Right renal cortex interstitium (tissue), 3 donors: ENCODE measurements at places on chromosomes 2 and 18. TPM values are rescaled to one million over a fixed set of nuclear protein-coding genes. Genes with fewer than 3 reads are reported as not detected.

The SFXN5 gene
- polyA plus RNA-seq = 23.9 TPM

The GCKR gene
- polyA plus RNA-seq = not detected

The MCM6 gene
- 76.7 TPM for polyA plus RNA-seq

The UGT1A10 gene
- not detected for polyA plus RNA-seq

- no peak for DNase-seq
These were observed 11.8 kb downstream of the LAMA3 start for GRCh38 chr18:23701017-23701416.

DNA sequence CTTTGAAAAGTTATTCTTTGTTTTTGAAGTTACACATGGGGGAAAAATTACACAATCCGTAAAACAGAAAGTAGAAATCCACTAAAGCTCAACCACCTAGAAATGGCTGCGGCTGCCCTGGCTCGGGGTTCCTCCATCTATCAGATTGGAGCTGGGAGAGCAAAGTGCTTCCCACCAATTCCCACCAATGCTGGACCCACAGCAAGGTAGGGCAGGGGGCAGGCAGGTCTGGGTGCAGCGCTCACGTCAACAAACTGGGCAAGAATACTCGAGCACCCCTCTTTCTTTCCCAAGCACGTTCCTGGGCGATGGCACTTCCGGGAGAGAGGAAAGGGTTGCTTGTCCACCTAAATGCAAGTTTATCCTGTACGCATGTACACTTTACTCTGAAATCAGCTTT lies 217.6 kb downstream of the NDUFA10 start:
- DNase-seq = no peak

DNA sequence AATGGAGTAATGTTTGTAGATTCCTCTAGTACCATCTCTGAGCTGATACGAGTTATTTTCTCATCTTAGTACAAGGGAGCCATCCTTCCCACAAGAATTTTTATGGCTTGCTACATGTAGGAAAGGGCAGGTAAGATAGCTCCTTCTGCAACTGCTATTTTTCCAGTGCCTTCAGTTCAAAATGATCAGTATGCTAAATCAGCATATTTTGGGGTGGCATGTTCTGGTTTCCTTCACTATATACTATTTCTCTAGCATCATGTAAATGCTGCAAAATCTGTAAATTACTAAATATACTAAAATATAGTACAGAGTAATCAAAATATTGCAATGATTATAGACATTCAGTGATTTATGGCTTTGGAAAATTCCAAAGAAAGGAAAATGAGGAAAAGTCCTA lies 1230.0 kb upstream of the CHAC2 start:
- no peak for DNase-seq

- DNase-seq = no peak
These were observed 78.6 kb downstream of the RFTN2 start for GRCh38 chr2:197596766-197597165.

DNA sequence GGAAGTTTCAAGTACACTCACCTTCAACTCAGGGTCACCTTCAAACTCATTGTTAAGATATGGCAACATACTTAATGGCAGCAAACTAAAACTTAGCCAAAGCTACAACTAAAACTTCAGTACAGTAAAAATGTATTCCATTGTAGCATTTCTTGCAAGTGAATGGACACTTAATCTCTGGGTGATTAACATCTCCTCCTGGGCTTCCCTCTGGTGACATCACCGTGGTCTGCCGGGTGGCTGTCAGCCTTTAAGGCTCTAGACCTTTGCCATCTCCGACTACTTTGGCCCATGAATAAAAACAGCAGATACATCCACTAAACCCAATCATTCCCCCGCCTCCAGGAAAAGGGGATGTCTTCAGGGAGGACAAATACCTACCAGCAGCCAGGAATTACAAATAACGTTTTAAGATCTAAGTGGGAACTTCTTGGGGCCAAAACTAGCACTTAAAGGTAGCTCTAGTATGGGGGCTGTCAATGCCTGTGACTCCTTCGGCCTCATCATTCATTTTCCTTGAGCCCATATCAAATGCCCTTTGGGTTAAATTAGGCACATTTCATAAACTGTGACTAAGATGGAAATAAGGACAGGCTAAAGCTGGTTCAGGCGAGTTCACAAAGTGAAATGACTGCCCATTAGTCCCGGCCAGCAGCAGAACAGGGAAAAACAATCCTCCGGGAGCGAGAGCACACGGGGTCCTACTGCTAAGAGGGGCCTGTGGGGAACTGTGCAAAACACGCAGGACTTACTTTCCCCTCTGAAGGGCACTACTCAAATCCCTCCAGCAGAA lies 1.1 kb downstream of the TFCP2L1 start:
- DNase-seq = no peak
